ENCODE measurements at places on chromosomes 1 and 21.

DNA sequence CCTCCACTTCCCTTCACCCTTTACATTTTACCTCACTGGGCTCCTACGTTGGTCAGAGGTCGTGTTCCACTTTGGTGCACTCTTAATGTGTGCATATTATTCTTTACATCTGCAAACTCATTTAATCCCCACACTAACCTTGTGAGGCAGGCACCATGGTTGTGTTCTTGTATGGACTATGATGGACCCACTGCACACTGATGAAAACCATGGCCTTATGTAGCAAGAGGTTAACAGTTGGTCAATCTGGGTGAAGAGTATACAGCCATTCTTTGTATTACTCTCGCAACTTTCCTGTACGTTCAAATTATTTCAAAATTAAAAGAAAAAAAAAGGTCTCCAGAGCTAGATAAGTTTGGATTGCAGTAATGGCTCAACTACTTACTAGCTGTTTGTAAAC, 78.5 kb downstream of the RUNX1 start:
- DNase-seq = no peak

DNA sequence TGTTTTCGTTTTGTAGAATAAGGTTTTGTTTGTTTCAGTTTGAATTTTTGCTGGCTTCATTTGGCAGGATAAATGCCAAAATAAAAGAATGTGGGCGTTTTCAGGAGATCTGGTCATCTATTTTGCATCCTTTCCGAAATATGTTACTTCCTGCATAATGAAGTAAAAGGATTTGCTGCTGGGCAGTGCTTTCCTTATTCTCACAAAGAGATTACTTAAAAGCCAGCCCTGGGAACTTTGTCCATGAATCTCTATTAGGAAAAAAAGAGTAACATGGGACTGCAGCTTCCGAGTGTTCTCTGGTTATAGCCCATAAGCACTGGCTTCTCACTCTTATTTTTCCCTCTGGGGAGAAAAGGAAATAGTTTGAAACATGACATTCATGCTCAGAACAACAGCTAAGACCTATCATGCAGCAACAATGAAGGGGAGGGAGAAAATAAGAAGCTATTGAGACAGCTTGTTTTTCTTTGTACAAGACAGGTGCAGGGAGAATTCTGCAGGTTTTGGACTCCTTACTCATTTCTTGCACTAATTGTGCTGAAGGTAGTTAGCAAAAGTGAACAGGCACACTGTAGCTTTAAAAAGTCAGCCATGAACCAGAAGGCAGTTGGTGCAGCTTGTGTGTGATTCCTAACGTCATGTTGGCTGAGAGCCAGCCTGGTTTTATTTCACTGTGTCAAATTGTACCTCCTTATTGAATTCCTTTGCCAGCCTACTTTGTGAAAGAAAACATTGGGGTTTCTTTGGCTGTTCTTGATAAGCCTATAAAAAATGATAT, at the start of gene SAMD13:
SAMD13 (plus strand) TSS at position 705 of the 781 bp plus-strand sequence. CDS start 1,527 bp downstream, outside the sequence.
- peak; percentile 35 for DNase-seq

DNA sequence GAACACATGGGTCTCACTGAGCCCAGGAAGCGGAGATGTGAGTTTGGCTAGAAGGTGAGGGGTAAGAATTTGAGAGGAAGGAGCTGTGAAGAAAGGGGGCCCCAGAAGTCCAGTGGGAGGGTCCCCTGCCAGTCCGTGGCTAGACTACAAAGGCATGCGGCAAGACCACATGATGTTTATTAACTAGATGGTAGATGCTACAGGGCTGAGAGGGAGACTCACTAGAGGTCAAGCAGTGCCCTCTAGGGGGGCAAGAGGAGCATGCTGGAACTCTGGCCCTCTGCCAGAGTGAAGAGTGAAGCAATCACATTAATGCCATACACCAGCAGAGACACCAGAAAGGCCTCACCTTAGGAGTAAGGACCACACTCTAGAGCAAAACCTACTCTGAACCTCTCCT, 12.2 kb downstream of the KIAA0319L start:
- DNase-seq = peak; percentile 49

DNA sequence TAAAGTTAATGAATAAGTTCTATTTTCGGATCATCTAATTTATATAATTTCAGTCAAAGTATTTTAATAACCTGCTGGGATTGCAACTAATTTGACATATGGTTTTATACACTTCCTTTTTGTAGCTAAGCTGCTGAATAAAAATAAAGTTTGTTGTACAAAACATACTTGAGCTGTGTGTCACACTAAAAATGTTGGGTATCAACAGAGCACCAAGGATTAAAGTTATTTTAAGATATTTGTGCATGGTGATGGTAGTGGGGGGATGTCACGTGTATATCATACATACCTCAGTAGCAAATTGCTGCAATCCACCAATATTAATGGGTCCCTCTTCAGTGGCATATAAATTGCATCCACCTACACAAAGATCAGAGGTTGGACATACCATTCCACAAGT, 199.6 kb downstream of the DPYD start:
- DNase-seq = no peak

GRCh38 chr1:2475571-2475970, 518 bp upstream of the PLCH2 start:
- DNase-seq = no peak

DNA sequence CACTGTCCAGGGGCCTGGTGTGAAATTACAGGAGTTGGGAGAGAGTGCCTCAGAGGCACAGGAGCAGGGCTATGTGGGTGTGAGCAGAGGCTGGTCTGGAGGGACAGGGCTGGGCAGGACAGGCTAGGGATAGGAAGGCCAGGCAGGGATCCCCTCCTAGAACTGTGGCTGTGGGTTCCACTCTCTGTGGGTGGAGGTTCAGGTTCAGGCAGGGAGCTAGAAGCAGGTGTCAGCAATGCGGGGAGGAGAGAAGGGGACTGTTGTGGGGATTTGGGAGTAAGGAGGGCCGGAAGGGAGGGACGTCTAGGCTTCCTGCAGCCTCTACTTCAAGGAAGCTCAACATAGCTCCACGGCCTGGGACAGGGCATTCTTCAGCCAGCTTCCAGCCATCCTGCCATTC, 8.3 kb upstream of the GPR61 start:
- no peak for DNase-seq

DNA sequence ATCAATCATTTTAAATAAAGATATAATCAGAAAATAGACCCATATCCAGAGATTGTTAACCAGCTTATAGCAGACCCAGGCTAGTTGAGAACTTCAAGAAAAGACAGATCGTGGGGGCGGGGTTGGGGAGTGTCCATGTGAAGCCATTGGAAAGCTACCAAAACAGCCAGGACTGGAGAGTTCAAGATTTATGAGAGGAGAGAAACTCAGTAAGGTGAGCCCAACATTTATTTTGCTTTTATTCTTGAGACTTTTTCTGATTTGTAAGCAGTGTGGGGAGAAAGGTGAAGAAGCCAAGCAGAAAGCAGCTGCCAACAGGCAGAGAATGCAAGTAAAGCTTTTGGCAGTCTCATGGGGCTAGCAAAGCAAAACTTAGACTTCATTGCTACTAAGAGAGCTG, 179.9 kb downstream of the VPS13D start:
- no peak for DNase-seq

GRCh38 chr1:69858534-69858933, 290.8 kb downstream of the LRRC7 start:
- no peak for DNase-seq

GRCh38 chr1:185156288-185156853, 382 bp downstream of the TRMT1L start:
- no peak for DNase-seq

GRCh38 chr1:108557296-108557695, 2.6 kb upstream of the EEIG2 start:
- no peak for DNase-seq

GRCh38 chr1:183244466-183244865, 58.4 kb downstream of the LAMC2 start:
- no peak for DNase-seq

- no peak for DNase-seq
These were observed 48.3 kb upstream of the LHX8 start for GRCh38 chr1:75085931-75086330.

GRCh38 chr1:223747838-223748335, 35.5 kb downstream of the CAPN2 start:
- DNase-seq = no peak

Measured in central memory CD4-positive, alpha-beta T cell (primary cell).